AG04450 (cell line): ENCODE measurements at places on chromosomes 6 and 20.

- no peak for DNase-seq
Observed at GRCh38 chr6:90663873-90664272, 77.0 kb upstream of the MAP3K7 start.

DNA sequence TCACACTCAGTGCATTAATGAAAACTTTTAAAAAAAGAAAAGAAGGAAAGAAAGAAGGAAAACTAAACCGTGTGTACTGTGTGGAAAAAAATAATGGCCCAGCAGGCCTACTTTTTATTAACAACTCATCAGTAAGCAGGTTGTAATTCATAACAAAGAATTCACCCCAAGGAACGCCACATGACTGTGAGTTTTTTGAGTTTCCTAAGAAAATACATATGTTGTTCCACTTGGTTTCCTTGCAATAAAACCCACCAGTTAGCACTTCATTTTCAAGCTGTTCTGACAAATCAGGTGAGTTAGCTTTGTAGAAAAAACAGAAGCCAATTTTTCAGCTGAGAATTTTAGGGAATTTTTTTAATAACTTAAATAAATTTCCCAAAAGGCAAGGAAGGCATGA is 259.3 kb upstream of the TBX18 start:
- DNase-seq = no peak

GRCh38 chr6:80156221-80156620 is 49.8 kb downstream of the BCKDHB start:
- no peak for DNase-seq

DNA sequence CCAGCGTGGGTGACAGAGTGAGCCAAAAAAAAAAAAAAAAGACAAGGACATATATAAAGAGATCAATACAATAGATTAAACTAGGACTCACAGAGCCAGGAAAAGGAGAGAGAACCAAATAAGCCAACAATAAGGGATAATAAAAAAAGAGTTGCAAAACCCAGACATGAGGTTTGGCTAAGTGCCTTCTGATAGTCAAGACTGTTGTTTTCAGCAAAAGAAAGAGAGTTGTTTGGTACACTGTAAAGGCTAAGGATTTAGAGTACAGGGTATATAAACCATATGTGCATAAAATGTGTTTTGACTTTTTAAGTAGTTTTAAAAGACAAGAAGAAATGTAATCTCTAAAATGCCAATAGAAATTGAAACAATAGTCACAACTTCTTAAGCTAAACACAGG is 42.8 kb downstream of the RPF2 start:
- DNase-seq = no peak

- no peak for DNase-seq
Observed at GRCh38 chr6:145813285-145814034, 1.1 kb downstream of the FBXO30 start.
